Hematopoietic multipotent progenitor cell (in vitro differentiated cells): ENCODE measurements at places on chromosomes 3 and 15.

DNA sequence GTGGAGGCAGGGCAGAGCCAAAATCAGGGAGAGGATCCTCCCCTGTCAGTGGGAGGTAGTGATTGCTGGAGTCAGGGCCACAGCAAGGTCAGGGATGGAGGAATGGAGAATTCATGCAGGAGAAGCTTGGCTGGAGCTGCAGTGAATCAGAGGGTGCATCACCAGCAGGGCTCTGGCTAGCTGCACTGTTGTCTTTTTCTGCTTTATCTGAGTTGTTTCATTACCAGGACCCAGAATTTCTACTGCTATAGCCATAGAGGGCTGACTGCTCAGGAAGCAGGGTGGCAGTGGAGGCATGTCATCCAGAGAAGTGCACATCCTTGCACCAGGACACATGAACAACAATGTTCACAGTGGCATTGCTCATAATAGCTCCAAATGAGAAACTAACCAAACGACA is 113.5 kb upstream of the GALNT15 start:
- no peak for DNase-seq

DNA sequence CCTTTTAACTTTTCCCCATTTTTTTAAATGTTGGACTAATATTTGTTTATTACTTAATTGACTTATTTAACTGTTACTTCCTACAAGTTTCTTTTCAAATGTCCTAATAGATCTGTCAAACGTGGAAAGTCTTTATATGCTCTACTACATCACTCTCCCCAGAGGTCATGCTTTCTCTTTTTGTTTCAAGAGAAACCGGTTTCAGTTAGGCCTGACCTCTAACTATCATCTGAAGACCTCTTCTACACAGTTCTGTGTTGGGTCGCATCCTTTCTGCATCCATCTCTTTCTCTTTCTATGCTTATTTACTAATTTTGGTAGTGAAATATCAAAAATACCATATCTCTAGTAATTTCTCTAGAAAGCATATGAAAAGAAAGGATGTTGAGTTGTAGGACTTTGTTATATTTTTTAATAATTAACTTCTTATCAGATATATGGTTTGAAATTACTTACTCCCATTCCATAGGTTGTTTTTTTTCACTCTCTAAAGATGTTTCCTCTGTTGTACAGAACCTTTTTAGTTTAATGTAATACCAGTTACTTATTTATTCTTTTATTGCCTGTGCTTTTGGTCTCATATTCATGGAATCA is 781.2 kb upstream of the ARPP21 start:
- no peak for DNase-seq

DNA sequence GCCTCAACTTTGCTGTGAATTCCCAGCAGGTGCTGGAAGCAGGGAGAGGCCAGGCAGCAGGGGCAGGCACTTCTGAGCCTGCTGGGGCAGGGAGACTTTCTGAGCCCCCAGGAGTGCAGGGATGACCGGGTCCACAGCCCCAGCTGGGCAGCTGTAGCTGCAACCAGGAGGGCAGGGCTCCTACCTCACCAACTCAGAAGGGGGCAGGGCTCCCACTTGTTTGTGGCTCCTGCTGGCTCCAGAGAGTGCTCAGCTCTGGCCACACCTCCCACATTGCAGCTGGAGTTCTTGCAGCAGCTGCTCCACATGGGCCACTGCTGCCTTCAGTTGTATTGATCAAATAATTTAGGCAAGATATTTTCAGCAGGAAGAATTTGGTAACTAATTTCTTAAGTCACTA is 812.3 kb downstream of the NSUN3 start:
- no peak for DNase-seq

DNA sequence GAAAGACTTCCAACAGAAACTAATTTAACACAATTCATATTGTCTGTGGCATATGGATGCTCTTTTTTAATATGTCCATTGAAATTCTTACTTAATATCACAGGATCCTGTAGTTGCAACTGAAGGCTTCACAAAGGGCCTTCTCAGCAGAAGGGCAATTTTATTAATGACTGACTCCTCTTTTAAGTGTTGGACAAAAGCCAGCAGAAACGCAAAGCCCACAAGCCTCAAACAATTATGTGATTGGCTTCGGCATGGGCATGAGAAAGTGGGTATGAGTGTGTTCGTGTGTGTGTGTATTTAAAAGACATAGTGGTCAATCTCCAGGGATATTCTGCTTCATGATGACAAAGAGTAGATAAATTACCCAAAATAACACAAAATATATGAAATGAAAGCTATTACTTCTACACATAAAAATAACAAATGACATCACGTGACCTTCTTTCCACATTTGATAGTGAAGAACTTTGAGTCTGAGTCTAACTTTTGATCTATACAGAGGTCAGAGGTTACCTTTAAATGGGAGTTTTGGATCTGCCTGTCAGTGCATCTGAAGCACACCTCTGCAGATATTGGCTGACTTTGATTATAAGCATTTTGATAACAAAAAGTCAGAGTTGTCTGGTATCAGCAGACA is 496.9 kb downstream of the CADM2 start:
- DNase-seq = no peak

GRCh38 chr15:61383421-61383820 is 154.3 kb upstream of the RORA start:
- no peak for DNase-seq

DNA sequence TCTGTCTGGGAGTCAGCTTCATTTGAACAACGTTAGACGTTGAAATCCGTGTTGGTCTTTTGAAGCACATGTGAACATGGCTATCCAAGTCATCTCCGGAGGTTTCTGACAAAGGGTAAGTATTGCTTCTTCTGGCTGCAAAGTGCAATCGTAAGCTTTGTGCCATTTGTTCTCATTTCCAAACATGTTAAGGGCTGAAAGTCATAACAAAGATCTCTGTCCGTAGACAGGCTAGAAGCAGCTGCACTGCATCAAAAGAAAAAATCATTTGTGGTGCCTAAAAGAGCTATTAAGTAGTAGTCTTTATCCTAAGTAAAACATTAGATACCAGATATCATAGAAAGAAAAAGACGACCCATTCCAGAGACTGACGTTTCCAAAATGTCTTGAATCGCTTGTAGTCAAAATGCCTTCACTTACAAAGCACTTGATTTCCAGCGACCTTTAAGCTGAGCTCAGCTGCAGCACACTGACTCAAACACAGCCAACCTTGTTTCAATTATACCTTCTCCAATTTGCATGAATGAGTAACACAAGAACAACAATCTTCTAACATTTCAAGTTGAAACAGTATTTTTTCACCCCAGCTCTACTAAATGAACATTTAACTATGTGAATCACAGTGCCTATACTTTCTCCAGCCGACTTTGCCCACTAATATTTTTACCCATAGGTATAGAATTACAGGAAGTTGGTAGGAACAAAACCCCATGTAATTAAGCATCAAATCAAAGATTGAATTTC is 76.6 kb downstream of the NEDD4 start:
- DNase-seq = no peak

- peak; percentile 29 for DNase-seq
Observed at GRCh38 chr15:29570948-29571791, 251.1 kb downstream of the TJP1 start.

- DNase-seq = peak; percentile 61
Observed at GRCh38 chr3:39101022-39101689, 6.3 kb downstream of the GORASP1 start.

GRCh38 chr15:37891766-37892368 is 42.6 kb upstream of the TMCO5A start:
- peak; percentile 58 for DNase-seq

DNA sequence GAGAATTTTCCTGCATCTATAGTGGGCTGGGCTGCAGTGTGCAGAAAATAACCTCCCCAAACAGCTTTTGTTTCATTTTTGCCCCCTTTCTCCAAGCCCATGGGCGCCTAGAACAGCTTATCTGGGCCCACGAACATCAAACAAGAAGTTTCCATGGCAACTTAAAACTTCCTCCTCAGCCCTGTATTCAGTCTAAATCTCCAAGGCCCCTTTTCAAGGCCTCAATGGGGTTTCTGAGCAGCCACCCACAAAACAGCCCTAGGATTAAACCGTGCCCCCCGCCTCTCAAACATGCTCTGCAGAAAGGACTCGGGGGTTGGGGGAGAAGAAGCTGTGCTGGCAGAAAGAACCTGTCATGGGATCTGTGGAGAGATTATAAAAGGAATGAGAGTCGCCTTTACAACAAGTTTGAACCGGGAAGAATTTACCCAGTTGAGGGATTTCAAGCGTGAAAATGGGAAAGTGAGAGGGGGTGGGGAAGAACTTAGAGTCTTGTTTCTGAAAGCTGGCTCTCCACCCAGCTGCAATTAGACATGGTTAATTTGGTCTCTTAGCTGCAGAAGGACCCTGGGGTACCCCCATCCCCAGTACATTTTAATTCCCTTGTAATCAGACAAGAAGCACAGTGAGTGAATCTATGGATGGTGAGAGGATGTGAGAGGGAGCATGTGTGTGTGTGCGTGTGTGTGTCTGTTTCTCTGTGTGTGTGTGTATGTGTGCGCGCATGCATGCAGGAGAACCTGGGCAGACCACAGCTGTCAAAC is 4.3 kb upstream of the FAM107A start:
- peak; percentile 59 for DNase-seq

DNA sequence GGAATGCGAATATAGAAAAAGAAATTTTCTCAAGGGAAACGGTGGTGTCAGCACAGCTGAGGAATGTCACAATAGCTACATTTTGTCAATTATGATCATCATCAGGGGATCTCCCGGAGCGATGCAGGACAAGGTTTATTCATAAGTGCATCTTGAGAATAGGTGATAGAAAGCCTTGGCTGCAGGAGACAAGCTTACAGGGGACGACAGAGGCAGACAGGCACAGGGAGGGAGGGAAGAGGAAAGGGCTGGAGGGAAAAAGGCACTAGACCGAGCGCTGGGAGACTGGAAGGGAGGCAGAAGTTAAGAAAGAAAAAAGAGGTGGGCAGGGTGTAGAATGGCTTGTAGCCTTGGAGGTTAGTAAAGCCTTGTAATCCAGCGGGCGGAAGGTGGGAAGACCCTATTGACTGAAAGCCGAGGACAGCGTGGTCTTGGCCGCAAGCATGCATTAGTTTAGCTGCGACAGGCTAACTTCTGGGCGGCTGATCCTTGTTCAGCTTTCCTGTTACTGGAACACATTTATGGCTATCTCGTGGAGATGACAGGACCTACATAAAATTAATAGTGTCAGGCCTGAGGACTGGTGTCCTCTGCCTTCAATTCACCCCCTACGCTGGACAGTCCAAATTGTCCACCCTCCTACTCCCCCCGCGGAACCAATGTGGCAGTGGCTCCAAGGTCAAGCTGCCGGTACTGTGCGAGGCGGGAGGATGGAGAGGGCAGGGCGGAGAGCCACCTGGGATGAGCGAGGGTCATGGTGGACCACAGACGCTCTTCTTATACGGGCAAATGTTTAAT is 1.4 kb upstream of the NECTIN3 start:
- no peak for DNase-seq

DNA sequence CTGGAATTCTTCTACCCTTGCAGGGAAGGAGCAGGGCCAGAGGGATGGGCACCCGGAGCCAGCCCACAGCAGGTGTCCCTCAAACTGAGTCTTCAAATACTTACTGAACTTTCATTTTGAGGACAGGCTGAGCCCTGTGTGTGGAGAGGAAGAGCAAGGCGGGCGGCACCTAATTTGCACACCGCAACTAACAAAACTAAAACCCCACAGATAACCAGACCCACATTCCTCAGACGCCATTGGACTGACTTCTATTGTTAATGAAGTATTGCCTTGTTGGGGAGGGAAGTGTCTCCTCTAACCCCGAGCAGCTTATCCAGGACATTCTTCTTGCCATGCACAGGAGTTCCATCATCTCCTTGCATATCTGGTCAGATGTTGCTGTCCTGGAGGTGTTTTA is 105.2 kb upstream of the NR2E3 start:
- DNase-seq = no peak

- no peak for DNase-seq
Observed at GRCh38 chr3:45742461-45743089, 53.4 kb downstream of the SACM1L start.

DNA sequence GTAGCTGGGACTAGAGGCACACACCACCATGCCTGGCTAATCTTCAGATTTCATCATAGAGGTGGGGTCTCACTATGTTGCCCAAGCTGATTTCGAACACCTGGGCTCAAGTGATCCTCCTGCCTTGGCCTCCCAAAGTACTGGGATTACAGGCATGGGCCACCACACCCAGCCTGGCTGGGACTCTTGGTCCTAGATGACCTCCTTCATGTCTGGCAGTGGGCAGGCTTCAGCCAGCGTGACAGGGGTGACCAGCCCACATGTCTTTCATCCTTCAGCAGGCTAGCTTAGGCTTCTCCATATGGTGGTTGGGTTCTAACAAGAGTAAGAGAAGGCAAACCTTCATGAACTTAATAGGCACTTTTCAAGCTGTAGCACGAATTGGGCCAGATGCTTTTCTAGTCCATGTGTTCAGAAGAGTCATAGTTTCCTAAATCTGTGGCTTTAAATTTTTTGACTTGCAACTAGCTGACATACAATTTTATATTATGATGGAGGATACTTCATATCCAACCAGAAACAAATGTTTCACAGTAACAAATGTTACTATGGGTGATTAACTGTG is 7.6 kb downstream of the GPD1L start:
- DNase-seq = no peak

DNA sequence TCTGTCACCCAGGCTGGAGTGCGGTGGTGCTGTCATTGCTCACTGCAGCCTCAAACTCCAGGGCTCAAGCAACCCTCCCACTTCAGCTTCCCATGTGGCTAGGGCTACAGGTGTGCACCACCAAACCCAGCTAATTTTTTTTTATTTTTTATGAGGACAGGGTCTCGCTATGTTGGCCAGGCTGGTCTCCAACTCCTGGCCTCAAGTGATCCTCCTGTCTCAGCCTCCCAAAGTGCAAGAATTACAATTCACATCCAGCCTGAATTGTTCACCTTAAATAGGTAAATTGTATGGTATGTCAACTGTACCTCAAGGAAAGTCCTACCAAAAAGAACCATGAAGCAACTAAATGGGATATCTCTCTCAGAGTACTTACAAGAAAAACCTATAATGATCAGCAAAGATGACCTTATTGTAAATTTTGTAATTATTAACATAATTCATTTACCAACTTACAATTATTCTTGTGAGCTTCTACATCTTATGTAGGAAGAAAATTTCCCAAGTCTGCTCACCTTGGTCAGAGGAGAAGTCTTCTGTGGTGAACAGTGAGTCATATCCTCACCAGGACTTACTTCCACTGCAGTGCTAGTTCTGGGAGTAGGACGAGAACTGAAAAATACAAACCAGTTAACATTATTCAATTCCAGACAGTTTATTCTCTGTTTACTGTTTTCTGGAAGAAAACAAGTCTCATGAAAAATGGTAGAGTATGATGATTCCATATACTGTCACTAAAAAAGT is 54.4 kb downstream of the ULK4 start:
- DNase-seq = no peak

DNA sequence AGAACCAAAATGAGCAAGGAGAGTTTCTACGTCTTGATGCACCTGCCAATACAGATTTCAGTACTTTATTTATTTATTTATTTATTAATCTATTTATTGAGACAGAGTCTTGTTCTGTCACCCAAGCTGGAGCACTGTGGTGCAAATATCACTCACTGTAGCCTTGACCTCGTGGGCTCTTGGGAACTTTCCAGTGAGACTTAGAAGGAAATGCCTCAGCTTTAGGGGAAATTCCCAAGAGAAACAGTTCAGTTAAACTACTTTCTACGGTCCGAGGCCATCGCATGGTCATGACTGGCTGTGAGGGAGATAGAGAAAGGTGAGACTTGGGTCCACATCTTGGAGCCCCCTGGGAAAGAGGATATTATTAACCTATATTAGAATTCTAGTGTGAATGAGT is 47.0 kb upstream of the HERC1 start:
- no peak for DNase-seq

- no peak for DNase-seq
Observed at GRCh38 chr15:77479015-77479414, 58.3 kb downstream of the HMG20A start.

- no peak for DNase-seq
Observed at GRCh38 chr3:112341386-112341785, 8.4 kb downstream of the CD200 start.
